ENCODE measurements at places on chromosomes 3 and 15.

DNA sequence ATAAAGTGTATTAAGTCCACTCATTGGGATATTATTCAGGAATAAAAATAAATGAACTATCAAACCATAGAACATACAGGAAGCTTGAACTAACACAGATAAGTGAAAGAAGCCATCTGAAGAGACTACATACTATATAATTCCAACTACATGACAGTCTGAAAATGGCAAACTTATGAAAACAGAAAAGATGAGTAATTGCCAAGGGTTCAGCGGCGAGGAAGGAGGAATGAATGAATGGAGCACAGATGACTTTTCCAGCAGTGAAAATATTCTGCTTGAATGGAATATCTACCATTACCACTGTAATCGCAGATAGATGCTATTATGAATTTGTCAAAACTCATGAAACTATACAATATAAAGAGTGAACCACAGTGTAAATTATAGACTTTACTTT, 79.7 kb downstream of the PEAK1 start:
- no peak for DNase-seq

GRCh38 chr3:139132976-139133375, 88.3 kb upstream of the PRR23C start:
- DNase-seq, result no peak

- no peak for DNase-seq
These were observed 662 bp upstream of the RFTN1 start for GRCh38 chr3:16514021-16514700.

DNA sequence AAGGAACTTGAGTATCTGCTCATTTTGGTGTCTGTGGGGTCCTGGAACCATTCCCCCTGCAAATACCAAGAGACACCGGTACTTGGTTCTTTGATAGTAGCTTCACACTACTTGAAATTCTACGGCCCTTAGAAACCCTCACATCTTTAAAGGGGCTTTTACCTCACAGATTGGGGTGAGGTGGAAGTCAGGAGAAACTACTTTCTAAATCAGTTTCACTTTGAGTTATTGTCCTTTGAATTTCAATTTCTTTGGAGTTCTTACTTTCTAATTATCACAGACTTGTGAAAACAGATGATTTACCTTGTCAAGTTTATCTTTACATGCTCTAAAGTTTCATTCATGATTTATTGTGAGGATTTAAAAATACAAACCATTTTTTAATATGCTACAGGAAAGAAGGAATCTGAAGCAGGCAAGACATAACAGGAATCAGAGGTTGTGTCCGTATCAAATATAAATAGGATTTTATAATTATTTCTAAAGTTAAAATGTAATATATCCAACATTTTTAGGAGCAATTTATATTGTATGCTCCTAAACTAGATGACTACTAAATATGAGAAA, 98.9 kb downstream of the NEDD4 start:
- DNase-seq, result no peak

GRCh38 chr3:59118928-59119327, 69.1 kb upstream of the CFAP20DC start:
- no peak for DNase-seq

GRCh38 chr3:149701977-149702350, 44.1 kb upstream of the WWTR1 start:
- DNase-seq, result no peak

DNA sequence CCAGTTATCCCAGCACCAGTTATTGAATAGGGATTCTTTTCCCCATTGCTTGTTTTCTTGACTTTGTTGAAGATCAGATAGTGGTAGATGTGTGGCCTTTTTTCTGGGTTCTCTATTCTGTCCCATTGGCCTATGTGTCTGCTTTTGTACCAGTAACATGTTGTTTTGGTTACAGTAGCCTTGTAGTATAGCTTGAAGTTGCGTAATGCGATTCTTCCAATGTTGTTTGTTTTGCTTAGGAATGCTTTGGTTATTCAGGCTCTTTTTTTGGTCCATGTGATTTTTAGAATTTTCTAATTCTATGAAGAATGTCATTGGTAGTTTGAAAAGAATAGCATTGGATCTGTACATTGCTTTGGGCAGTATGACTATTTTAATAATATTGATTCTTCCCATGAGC, 94.3 kb upstream of the CHMP2B start:
- no peak for DNase-seq

DNA sequence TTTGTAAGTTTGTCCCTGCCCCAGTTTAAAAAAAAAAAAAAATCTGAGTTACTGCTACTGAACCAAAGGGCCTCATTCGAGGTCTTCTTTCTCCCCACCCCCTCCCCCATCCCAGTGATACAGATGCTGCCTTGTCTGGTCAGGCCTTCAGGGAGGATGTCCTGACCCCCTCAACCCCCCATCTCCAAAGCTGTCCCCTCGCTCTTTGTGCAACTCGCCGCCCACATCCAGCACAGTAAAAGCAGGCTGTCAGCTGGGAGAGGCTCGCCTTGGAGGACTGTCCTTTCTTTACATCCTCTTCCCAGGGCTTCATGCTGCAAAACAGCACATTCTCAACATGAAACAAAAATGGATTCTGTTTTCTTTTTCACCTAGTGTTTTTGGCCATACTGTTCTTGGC, 133.4 kb downstream of the VGLL4 start:
- DNase-seq, result no peak
